ENCODE measurements at places on chromosomes 5 and 9.

GRCh38 chr9:134003237-134003636, 11.1 kb upstream of the VAV2 start:
- no peak for DNase-seq

DNA sequence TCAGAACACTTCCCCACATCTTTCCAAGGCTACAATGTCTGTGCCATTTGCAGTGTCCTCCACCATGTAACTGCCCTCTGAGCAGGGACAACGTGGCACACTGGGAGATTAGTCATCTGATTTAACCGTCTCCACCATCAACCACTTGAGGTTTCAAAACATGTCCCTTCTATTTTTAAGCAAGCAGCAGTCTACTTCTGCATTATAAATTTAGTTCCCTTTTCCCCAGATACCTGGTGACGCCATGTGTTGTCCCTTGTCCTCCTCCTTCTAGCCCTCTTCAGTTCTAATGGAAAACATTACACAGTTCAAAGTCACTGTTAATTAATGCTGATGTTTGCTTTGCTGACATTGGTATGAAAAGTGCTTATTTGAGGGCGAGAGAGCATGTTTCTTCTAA, 52.8 kb downstream of the ATP10B start:
- no peak for DNase-seq

DNA sequence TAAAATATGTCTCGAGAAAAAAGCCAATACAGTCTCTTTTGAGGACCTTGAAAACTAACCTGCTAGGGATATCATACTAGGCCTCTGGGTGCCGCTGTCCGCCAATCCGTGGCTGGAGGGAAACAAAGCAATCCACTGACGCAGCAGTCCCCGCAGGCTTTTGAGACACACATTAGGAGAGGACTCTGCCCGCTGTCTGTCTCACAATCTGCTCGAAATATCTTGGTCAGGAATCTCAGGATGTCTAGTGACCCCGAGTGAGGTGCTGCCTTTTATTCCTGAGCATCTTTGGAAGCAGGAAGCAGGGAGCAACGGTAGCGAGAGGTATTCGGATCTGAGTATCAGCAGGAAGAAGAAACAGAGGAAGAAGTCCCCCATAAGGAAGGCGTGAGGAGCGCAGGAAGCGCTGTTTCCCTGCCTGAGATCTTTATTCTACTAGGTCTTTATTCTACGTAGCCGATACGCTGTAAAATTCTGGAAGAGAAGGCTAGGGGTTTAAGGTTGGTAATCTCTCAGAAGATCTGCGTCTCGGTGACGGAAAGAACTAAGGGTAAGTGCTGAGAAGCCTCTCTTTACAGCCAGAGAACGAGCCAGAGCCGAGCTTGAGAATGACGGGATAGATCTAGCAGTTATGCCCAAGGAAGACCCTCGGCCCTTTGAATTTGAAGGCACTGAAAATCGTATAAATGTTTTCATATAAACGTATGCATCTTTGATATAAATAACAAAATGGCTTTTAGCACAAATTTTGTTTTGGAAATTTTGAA, 4.0 kb upstream of the PCDHGA1 start:
- no peak for DNase-seq

DNA sequence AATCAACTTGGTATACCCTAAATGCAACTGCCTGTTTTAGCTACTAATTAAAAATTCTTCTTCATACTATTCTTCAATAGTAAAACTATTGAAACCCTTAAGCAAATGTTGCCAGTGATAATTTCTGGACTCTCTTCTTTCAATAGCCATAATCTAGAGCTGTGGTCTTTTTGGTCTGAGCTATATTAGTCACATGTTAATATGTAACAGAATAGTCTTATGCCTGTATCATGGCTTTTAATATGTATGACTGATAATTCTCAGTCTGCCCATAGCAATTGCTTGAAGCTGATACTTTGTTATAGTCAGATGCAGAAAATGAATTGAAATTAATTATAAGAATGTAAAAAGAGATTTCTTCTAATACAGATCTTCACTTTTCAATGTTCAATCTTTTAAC, 1871.9 kb upstream of the CDH6 start:
- DNase-seq = no peak

GRCh38 chr9:81374459-81375186, 314.7 kb downstream of the TLE1 start:
- DNase-seq = no peak

- no peak for DNase-seq
Observed at GRCh38 chr5:149894237-149894636, 50.4 kb downstream of the PDE6A start.

GRCh38 chr5:157464519-157465171, 4.6 kb downstream of the NIPAL4 start:
- no peak for DNase-seq

GRCh38 chr5:118616281-118616680, 372.1 kb downstream of the DTWD2 start:
- no peak for DNase-seq

DNA sequence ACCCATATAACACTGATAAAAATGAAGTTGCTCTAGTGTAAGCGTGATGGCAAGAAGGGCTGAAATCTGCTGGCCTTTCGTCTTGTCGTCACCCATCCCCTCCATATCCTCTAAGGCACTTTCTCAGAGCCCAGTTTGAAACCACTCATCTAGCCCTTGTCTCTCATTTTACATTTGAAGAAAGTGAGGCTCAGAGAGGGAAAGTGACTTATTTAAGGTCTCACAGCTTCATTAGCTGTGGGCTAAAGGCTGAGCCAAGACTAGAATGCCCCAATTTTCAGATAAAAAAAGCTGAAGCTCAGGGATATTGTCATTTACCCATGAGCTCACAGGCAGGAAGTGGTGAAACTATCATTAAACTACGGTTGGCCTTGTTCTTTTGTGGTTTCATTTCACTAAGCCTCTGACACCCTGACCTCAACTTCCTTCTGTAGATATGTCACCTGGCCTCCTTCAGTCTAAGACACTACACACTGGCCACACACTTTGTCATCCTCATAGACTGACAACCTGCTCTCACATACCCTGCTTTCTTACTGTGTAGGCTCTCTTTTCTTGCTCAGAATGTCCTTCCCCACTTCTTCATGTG, 176.7 kb upstream of the DMAC1 start:
- peak; percentile 50 for DNase-seq

DNA sequence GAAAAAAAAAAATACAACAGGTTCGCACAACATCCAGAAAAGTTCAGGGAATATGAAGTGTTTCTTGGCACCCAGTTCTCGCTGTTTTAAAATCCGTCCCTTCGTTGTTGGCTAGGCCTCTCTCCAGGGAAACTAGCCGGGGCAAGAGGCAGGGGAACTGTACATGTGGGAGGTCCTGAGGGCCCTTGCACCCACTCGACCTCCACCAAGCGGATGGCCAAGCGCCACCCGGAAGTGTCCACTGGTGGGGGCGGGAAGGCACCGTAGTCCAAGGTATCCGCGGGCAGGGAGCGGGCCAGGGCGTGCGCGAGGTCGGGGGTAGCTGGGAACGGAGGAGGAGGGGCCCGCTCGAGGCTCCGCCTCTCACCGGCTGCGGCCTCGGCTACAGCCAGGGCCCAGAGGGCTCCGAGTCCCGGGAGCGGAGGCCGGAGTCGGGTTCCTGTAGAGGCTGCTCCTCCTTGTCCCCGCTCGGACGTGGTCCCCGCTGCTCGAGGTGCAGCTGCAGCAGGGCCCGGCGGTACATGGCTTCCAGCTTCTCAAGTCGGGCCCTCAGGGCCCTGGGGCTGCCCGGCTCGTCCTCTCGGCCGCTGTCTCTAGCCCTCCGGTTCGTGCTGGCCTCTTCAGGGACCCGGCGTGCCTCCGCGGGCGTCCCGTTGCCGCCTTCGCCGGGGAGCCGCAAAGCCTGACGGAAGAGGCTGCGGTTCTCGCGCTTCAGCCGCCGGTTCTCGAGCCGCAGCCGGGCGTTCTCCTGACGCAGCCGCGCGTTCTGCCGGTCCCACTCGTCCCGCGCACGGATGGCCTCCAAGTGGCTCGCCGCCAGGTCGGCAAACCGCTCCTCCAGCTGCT, 720 bp downstream of the TUSC1 start:
- DNase-seq = no peak

DNA sequence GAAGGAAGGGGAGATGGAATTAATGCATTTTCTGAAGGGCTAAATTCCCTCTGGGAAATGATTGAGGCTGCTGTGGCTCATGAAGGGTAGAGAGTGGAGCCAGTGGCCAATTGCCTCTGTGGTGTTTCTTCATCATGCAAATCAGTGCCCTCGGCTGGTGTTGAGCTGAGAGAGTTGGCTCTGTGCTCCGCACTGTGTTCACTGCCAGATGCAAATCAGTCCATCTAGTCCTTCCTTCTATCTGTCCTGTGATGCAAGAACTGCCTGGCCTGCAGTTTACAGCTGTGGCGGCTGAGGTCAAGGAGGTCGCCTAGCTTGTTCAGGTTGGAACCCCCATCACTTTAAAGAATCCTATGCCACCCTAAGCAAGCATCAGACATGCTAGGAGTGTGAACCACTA, 6.0 kb downstream of the TMEM171 start:
- no peak for DNase-seq

GRCh38 chr5:44536650-44537260, 147.5 kb upstream of the FGF10 start:
- peak; percentile 4 for DNase-seq

DNA sequence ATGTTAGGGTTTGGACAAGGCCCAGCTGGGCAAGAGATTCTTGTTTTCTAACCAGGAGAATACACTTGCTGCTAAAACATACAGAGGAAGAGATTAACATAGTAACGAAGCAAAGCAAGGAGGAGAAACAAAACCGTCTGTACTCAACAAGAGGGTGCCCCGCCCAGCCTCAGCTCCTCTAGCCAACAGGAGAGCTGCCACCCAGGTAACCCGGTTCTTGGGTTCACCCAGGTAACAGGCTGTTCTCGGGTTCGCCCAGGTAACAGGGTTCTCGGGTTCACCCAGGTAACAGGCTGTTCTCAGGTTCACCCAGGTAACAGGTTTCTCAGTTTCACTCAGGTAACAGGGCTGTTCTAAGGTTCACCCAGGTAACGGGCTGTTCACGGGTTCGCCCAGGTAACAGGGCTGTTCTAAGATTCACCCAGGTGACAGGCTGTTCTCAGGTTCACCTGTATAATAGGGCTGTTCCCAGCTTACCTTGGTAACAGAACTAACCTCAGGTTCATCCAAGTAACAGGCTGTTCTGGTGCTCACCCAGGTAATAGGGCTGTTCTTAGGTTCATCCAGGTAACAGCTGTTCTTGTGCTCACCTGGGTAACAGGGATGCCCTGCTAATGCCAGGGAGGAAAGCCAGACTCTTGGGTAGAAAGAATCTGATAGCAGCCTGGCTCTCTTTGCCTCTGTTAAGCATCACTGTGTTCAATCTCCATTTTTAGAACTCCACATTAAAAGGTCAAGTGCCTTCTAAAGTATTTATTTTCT, 271.6 kb downstream of the SYK start:
- DNase-seq = no peak

- DNase-seq = no peak
Observed at GRCh38 chr9:103819936-103820335, 274.2 kb upstream of the SMC2 start.

- no peak for DNase-seq
Observed at GRCh38 chr9:5721279-5722087, 92.6 kb downstream of the RIC1 start.

All from GM19239 (cell line).